Smooth muscle cell of the brain vasculature (primary cell): ENCODE measurements at places on chromosomes 11 and 22.

GRCh38 chr22:44382116-44383038, 69.6 kb upstream of the SHISAL1 start:
- no peak for DNase-seq

- DNase-seq = no peak
Observed at GRCh38 chr22:21626735-21627469, 2.9 kb downstream of the YDJC start.

DNA sequence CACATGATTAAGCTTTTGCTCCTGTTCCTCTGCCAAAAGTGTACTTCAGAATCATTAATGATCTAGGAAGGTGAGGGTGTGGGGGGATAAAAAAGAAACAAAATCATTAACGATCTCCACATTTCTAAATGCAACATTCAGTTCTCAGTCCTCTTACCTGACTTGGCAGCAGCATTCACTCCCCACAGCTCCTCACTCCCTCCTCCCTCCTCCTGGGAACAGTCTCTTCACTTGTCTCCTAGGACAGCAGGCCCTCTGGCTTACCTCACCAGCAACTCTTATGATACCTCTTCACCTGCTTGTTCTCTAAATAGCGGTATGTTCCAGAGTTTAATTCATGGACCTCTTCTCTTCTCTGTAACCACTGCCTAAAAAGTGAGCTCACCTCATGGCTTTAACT, 56.5 kb upstream of the APOA1 start:
- DNase-seq = no peak

GRCh38 chr11:130442737-130443136, 5.7 kb upstream of the ADAMTS15 start:
- no peak for DNase-seq

- DNase-seq = no peak
Observed at GRCh38 chr11:324156-324555, 3.5 kb upstream of the IFITM3 start.

- no peak for DNase-seq
Observed at GRCh38 chr11:19829109-19829837, 116.6 kb downstream of the NAV2 start.

DNA sequence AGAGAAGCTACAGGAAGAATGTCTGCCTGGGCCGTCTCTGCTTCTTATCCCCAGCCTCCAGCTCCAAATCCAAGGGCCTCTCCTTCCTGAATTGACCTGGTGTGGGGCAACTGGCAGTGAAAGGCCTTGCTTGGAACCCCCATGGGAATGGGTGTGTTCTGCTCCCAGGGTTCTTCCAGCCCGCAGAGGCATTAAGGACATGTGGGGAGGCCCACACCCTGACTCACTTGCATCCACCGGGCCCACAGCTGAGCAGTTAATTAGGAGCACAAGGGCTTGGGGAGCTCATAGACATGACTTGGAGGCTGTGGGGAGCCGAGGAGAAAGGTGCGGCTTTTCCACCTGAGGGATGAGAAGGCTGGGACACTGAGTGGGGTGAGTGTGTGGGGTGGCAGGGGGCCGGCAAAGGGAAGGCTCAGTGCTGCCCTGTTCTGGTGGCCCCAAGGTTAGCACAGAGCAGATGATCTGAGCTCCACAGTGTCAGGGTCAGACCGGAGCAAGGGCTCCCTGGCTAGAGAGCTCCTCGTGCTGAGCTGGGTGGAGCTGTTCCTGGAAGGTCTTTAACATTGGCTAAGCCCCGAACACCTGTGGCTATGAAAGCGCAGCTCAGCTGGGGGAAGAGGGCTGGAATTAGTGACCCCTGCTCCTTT, 64.5 kb upstream of the NECTIN1 start:
- DNase-seq = no peak

- DNase-seq = no peak
Observed at GRCh38 chr11:1230121-1230455, 7.2 kb downstream of the MUC5B start.

GRCh38 chr11:67998150-67999045, 5.5 kb downstream of the UNC93B1 start:
- no peak for DNase-seq

DNA sequence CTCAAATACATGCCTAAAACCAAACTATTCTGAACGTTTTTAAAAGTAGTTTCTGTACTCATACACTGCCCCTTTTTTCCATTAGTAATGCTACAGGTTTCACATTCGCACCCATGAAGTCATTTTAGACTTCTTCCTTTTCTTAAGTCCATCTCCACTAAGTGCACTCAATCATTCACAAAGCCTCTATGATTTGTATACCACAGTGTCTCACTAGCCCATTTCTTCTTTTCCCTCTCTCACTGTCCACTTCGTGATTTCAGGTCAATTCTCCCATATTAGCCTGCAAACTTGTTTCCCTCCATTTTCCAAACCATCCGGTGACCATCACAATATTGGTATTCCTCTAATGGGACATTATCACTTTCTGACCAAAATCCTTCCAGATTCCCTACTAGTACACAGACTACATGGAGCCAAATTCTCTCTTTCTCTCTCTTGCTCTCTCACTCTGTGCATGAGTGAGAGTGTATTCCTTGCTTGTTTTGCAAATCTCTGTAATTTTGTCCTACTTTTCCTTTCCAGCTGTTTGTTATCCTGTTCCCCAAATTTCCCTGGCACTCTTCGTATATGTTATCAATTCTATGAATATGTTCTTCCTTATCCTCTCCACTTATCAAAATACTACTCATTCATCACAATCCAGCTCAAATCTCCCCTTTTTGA, 3.4 kb upstream of the ZC3H12C start:
- no peak for DNase-seq

GRCh38 chr11:2566223-2567025, 121.6 kb downstream of the KCNQ1 start:
- no peak for DNase-seq
